Type B pancreatic cell (in vitro differentiated cells): ENCODE measurements at places on chromosomes 13 and 19. TPM values are rescaled to one million over a fixed set of nuclear protein-coding genes. Genes with fewer than 3 reads are reported as not detected.

DNA sequence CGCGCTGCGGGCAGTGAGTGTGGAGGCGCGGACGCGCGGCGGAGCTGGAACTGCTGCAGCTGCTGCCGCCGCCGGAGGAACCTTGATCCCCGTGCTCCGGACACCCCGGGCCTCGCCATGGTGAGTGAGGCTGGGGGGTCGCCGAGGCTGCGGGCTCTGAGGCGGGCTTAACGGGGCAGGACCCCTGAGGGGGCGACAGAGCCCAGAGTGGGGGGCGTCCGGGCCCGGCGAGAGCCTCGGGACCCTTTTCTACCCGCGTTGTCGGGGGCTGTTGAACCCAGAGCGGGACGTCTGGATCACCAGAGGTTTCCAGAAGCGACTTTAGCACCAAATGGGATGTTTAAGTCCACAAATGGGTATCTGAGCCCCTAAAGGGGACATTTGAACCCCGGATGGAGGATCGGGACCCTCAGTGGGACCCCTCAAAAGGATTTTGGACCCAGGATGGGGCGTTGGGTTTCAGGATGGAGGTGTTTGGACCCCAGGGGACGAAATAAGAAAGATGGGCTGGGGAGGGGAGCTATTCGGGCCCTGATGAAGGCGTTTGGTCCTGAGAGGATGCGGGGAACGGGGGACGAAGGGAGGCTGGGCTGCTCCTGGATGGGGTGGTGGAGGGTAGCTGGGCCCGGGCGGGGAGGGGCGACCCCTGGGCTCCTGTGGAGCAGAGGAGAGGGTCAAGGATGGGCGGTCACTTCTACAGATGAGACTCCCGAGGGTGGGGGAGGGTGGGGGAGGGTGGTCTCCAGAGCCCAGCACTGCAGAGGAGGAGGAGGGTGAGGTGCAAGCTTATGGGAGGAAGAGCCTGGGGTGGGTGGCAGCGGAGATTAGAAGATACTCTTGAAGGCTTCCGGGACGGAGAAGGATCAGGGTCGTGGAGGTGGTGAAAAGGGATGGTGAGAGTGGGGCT, at the start of gene CALM3:
TSS of gene CALM3 (plus strand) at position 13 of the 907 bp plus-strand sequence. CDS start at position 118, 105 bp downstream.
- DNase-seq = no peak

- no peak for DNase-seq
Observed at GRCh38 chr19:47022140-47022536, 2.5 kb downstream of the NPAS1 start.

GRCh38 chr19:50646074-50646807, 3.0 kb upstream of the C19orf81 start:
- no peak for DNase-seq

DNA sequence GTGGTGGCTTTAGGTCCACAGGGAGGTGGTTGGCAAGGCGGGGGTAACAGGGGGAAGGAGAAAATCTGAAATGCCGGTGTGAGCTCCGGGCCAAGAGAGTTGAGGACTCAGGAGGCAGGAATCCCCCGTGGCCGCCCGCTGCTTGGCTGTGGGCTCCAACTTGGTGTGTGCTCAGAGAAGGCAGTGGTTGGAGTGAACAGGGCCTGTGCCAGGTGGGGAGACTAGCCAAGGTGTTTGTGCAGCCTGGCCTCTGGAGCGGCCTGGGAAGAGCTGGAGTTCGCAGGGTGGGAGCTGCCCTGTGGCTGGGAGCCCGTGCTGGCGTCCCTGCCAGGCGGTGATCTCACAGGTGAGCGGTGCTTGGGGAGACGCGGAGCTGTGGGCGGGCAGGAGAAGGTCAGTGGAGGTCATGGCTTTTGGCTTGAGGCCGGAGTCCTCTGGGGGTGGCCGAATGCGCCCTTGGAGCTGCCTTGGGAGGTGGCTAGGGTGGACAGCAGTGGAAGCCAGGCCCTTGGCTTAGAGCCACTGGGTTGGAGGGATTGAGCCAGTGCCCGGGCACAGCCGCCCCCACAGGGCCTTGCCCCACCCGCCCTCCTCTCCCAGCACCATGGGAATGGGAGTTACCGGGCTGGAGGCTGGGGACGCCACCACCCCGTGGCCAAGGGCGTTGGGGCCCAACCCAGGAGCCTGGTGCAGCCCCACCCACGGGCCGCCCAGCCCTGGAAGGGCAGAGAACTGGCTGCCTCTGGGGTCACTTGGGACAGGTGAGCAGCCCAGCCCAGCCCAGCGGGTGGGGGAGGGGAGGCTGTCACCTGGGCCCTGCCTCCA, 7.1 kb upstream of the CIRBP start:
- no peak for DNase-seq

The KCNJ14 gene
- total RNA-seq = 1.8 TPM in 2 replicates

The IGLON5 gene
- total RNA-seq = 0.33 and 18.0 TPM in 2 replicates

- no peak for DNase-seq
Observed at GRCh38 chr19:36771261-36772231, 1.1 kb downstream of the ZNF850 start.

- no peak for DNase-seq
Observed at GRCh38 chr13:31048521-31048920, 113.2 kb downstream of the HSPH1 start.

- DNase-seq = no peak
Observed at GRCh38 chr13:97967948-97968347, 14.5 kb downstream of the IPO5 start.

The RXFP2 gene
- total RNA-seq = 0.80 TPM in 1 of 2 replicates, not detected in the other

The CCDC169 gene
- 2.0 and 3.2 TPM in 2 replicates for total RNA-seq

- no peak for DNase-seq
Observed at GRCh38 chr13:98519976-98520375, 56.9 kb downstream of the STK24 start.

- DNase-seq = no peak
Observed at GRCh38 chr19:6800991-6801484, 28.5 kb downstream of the VAV1 start.

DNA sequence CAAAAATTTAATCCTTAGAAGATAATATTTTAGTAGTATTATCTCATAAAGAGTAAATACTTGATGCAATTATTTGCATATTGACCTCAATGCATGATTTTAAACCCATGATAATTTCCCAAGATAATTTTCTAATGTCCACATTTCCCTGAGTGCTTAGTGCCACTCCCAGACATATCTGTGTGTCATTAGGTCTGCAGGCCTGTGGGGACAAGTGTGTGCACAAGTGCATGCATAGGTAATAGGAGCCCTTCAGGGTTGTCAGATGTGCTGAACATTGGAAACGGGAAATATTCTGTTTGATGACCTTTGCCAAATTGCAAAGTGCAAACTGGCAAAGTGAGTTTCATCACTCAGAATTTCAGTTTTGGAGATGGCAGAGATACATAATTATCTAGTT, 369.9 kb downstream of the KLF5 start:
- DNase-seq = no peak

GRCh38 chr13:79833991-79834390, 353.0 kb downstream of the NDFIP2 start:
- DNase-seq = no peak

DNA sequence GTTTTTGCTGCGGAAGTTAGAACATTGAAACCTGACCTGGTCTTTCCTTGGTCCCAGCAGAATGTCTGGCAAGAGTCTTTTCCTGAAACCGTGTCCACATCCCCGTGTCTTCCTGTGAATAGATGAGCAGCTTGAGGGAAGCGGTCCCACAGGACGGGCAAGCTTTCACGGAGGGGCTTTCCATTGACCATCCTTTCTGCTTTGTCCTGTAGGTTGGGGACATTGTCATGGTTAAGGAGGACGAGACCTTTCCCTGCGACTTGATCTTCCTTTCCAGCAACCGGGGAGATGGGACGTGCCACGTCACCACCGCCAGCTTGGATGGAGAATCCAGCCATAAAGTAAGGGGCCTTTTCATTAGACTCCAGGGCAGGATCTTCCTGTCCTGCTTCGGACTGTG, 126.0 kb downstream of the ATP11A start:
- DNase-seq = no peak

GRCh38 chr19:17615889-17616685, 60.6 kb downstream of the COLGALT1 start:
- DNase-seq = no peak

The NOTCH3 gene
- 119 and 139 TPM in 2 replicates for total RNA-seq

- DNase-seq = no peak
Observed at GRCh38 chr13:75319254-75319653, 162.7 kb downstream of the TBC1D4 start.
